HFFc6 (cell line): ENCODE measurements at places on chromosomes 1 and 21. TPM values are rescaled to one million over a fixed set of nuclear protein-coding genes. Genes with fewer than 3 reads are reported as not detected.

- no peak for DNase-seq
- H3K4me1 ChIP-seq, result no peaks in the 10 kb centered on the region
- peaks cover 8% of the 10 kb centered on the region for H3K36me3 ChIP-seq
- H3K27me3 ChIP-seq, result peaks cover 2% of the 10 kb centered on the region
These were observed 233.3 kb upstream of the C1orf174 start for GRCh38 chr1:4133297-4133938.

SAMSN1 gene
- not detected in 3 replicates for total RNA-seq

SLC16A4 gene
- 15.7 to 25.2 TPM (median 17.2 TPM) in 3 replicates for total RNA-seq

FCAMR gene
- total RNA-seq, result not detected in 2 replicates

DNA sequence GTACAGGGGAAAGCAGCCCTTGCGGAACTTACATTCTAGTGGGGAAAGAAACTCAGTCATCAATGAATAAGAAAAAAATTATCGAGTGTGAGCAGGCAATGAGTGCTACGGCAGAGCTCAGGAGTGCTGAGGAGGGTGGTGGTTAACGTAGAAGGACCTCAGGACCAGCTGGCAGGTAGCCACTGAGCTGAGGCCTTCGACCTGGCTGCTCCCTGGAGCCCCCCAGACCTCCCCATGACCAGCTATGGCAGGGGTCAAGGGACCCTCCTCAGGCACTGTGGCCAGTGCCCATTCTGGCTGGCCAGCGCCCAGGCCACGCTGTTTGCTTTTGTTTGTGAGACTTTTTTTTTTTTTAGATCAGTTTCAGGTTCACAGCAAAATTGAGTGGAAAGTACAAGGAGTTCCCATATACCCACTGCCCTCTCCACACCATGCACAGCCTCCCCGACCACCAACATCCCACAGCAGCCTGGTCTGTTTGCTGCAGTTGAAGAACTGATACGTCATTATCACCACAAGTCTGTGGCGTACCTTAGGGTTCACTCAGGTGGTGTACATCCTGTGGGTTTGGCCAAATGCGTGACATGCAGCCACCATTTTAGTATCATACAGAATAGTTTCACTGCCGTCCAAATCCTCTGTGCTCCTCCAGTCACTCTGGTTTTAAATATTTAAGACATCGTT lies 11.8 kb upstream of the TTC22 start:
- peaks cover 10% of the 10 kb centered on the region for H3K4me1 ChIP-seq
- no peaks in the 10 kb centered on the region for H3K36me3 ChIP-seq
- DNase-seq, result no peak
- no peak overlapping the region for H3K4me3 ChIP-seq

GRCh38 chr1:89844241-89844807 lies 23.5 kb downstream of the LRRC8D start:
- peaks cover 21% of the 10 kb centered on the region; the same call in 1 of the 2 replicates for H3K36me3 ChIP-seq
- peak overlapping the region; percentile 89 for H3K4me3 ChIP-seq
- peak overlapping the region; percentile 94 for H3K27ac ChIP-seq
- DNase-seq, result peak; percentile 22
- no peaks in the 10 kb centered on the region; the same call in 1 of the 2 replicates for H3K27me3 ChIP-seq

GRCh38 chr1:51829058-51829457 lies 49.5 kb downstream of the NRDC start:
- peaks cover 11% of the 10 kb centered on the region for H3K4me1 ChIP-seq
- peak; percentile 3 for DNase-seq
- H3K4me3 ChIP-seq, result no peak overlapping the region
- peaks cover 10% of the 10 kb centered on the region; the same call in 1 of the 2 replicates for H3K36me3 ChIP-seq

RGS21 gene
- total RNA-seq, result not detected in 3 replicates

DNA sequence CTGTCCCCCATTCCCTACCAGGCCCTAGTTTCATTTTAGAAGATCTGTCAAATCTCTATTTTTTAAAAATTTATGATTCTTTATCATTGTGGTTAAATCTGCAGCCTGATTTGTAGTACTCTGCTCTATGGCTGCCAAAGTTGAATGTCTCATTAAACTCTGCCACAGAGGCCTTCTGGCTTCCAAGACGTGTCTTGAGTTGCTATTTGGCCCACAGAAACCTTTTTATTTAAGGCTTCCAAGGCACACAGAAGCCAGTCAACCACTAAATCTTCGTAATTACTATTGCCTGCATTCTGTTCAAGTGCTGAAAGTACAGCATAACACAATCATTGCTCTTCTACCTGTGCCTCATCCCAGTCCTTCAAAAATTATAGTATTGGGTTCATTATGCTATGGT lies 971.0 kb downstream of the NCAM2 start:
- H3K4me1 ChIP-seq, result peaks cover 6% of the 10 kb centered on the region; the same call in 1 of the 2 replicates
- no peak overlapping the region; the same call in 1 of the 2 replicates for H3K4me3 ChIP-seq
- no peak overlapping the region for H3K27ac ChIP-seq
- no peak for DNase-seq
- no peaks in the 10 kb centered on the region; the same call in 1 of the 2 replicates for H3K36me3 ChIP-seq
